NCI-H1105 treated with DMSO at 0.1 percent for 48 hours (cell line): ENCODE measurements at places on chromosomes 3 and 15.

DNA sequence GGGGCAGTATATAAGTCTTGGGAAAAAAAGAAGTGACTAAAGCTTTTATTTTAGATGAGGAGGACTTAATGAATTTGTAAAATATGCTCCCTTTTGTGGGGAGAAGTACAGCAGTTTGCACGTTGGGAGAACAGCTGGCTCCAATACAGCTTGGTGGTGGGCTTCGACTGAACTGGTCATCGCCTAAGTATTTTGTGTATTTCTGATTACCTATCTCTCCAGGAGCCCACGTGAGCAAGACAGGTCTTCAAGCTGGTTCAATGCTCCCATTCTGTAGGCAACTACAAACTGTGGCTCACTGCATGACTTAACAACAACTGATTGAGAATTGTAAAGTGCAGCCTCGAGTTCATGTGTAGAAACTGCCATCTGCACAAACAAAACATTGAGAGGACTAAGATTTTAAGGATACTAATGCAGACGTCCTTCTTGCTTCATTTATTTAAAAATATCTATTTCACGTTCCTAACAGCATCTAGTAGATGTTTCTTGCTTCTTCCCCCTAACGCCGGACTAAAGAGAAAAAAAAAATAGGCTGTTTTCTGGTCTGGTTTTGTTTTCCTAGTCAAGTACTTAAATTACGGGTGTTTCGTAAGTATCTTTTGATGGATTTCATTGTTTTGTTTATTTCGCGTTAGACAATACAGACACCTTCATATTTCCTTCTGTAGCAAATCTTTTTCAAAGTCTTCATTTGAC is 1.4 kb upstream of the GREM1 start:
- DNase-seq, result no peak

DNA sequence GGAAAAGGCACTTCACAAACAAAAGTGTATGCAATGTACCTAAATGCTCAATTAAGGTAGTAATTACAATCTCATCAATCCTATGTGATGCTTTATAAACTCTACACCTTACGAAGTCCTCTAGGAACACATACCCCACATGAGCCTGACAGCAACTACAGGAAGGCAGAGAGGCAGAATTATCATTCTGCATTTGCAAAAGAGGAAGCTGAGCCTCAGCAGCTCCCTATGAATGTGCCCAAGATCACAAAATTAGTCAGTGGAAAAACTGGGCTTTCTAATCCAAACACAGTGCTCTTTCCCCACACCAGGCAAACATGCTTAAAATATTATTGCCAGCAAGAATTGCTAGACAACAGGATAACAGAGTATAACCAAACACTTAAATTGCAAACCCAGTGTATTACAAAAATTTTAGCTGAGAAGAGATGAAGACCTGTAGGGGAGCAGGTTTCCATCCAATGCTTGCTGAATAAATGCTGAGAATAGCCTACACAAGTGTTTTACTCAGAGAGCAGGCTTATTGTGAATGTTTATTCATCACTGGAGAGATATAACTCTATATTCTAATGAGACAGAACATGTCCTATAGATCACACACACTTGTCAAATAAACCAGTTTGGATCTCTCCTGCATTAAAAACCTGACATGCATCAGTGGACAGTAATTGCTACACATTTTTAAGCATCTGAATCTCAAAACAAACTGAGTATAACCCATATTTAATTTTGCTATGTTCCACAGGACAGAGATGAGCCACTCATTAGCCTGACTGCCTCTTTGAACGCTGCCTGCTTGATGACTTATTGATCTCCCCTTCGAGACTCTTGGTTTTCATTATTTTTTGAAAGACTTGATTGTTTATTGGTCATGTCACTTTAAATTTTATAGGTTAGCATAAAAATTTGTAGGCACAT is 62.2 kb downstream of the PLCH1 start:
- peak; percentile 35 for DNase-seq

GRCh38 chr3:50008931-50009330 is 69.0 kb downstream of the RBM6 start:
- no peak for DNase-seq

GRCh38 chr3:122773944-122774509 is 19.6 kb downstream of the HSPBAP1 start:
- DNase-seq, result no peak
